Inflammatory macrophage treated with lipopolysaccharide for 4 hours (primary cell): ENCODE measurements at places on chromosomes 4 and X.

- DNase-seq, result no peak
These were observed 64.6 kb downstream of the DCLK2 start for GRCh38 chr4:150142831-150143230.

DNA sequence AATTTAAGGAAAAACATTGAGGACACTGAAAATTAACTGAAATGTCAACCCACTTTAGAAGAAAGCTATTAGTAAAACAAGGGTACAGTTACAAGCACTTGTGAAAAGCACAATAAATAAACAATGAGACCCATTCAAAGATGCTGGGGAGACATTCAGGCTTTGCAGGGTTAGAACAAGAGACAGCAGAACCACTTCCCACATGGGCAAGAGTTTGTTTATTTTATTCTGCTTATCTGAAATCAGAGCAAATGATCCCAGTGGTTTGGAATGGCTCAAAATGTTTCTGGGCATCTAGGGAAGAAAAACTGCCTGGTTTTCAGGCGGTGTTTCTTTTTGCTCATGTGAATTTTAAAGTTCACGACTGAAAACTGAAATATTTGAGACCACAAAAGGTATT lies 42.4 kb downstream of the PPP3CA start:
- no peak for DNase-seq

- no peak for DNase-seq
These were observed 355.2 kb downstream of the DCAF12L2 start for GRCh38 chrX:125810856-125811255.

DNA sequence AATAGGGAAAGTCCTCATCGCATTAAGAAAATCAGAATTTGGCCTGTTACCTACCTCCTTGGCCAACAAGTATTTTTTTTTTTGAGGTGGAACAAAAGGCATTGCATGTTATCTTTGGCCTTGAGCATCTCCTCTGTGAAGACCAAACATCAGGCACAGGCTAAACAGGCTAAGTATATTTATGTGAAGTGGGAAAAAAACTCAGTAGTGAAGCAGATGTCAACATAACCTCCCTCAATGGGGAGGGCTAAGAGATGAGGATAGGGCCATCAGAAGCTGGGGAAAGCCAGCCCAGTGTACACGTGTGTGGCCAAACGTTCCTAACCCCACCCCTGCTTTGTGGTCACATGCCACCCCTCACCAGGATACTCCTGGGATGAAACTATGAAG lies 102.5 kb downstream of the FNIP2 start:
- no peak for DNase-seq

DNA sequence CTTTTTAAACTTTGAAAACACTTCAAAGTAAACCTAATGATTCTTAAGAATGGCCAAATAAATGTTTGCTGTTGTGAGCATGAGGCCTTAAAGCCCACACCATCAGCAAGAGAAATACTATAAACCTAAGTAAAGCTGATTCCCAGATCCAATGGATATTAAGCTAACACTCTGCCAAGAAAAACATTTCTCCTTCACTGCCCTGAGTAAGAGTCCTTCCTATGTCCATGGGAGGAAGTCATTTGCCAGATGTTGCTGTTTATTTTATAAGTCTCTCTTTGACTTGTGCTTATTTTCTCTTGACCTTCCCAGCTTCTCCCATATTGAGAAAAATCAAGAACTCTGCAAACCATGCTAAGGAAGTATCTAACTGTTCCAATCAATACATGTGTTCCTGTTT lies 154.3 kb upstream of the EDNRA start:
- DNase-seq, result no peak

DNA sequence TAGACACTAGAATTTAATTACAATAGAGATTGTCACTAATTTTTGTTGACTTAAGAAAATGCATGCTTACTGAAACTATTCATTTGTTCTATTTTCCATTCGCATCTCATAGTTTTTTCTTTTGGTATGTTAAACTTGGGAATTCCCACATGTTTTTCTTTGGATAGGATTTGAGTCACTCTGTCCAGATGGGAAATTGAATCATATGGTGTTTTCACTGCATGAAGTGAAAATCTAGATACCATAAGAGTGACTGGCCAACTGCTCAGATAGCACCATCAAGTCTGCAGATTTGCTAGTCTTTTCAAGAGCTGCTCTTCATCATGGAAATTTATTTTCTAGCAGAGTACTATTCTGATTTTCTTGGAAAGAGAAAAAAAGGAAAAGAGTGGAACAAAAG lies 172.6 kb downstream of the FAM47B start:
- no peak for DNase-seq

DNA sequence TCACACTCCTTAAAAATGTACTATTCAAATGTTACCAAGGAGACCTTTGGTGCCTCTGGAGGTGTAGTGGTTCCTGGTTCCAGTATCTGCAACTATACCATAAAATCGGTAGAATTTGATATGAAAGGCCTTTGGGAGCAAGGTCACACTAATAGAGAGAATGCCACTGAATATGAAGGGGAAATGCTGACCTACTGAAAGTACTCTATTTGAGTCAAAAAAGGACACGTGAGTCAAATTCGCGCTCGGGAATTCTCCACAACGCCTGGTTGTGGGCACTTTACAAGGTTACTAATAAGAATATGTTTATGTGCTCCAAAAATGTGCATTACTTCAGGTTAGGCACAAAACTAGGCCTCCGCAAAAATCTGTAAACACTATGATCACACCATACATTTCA lies 39.5 kb upstream of the RELL1 start:
- DNase-seq, result no peak

GRCh38 chr4:98026362-98026761 lies 116.9 kb downstream of the STPG2 start:
- DNase-seq, result no peak

DNA sequence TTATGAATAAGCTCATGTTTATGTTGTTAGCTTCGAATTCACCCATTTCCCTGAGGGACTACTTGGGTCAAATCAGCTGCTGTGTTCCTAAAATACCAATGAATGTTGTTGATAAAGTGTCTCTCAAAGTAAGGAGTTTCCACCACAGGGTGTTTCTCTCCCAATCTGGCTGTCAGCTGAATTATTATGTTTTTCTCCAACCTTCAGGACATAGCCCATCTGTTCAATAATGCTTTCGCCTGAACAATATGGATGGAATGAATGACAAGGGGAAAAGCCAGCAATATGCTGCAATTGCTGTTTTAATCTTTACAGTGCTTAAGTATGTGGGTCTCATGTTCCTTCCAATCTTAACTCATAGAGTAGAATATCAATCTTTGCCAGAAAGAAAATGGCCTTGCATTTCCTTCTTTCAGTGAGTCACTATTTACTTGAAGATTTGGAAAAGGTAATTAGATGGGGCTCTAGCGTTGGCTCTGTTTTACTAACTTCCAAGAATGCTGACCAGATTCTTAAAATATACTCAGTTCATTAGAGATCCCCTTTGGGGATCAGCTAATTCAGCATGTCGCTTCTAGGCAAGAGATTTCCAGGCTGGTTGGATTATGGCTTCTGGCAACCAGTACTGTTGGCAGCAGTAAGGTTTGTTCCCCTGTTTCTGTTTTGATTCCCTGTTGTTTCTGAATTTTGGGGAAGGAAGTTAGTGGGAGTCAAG lies 410.5 kb downstream of the PPP3CA start:
- no peak for DNase-seq

- peak; percentile 33 for DNase-seq
These were observed 18.4 kb downstream of the SMS start for GRCh38 chrX:21958916-21959315.

DNA sequence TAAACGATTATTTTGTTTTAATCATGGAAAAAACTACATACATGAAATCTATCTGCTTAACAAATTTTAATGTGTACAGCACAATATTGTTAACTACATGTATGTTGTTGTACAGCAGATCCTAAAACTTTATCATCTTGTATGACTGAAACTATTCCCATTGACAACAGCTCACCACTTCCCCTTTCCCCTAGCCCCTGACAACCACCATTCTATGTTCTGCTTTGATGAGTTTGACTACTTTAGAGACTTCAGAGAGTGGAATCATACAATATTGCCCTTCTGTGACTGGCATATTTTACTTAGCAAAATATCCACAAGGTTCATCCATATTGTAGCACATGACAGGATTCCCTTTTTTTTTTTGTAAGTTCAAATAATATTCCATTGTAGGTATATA lies 185.9 kb downstream of the CFAP299 start:
- no peak for DNase-seq

DNA sequence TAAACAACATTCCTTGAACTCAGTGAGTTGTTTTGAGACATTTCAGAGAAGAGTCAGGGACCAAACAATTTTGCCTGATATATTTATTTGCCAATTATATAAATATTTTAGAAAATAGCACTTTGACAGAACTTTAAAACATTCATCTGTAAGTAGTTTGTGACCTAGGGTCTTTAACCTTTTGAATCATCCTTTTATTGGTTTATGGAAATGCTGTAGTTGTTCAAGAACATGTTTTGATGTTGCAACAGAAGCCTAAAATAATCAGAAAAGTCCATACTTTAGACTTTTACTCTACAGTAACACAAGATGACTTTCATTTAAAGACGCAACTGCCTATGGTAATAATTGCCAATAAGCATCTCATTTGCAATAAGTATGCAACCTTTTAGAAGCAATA lies 43.0 kb downstream of the CXCL1 start:
- no peak for DNase-seq

- no peak for DNase-seq
These were observed 15.2 kb downstream of the GATB start for GRCh38 chr4:151745481-151746231.

DNA sequence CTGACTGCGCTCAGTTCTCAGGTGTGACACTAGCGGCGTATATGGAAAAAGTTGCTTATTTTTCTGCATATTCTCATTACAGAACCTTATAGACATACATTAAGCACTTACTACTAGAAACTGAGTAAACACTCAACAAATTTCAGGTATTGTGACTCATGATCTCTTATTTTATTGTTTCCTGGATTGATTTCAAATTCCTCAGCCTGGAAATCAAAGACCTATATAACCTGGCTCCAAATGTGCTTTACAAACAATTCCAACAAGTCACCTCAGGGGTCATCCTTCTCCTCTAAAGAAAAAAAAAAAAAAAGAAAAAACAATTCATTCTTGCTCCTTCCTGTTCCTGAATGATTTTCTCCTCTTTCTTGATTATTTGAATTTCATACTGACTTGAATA lies 152.3 kb downstream of the ADAM29 start:
- DNase-seq, result no peak

- no peak for DNase-seq
These were observed 790 bp upstream of the HHIP start for GRCh38 chr4:144645102-144645630.

GRCh38 chr4:574346-575161 lies 1.5 kb downstream of the TMEM271 start:
- DNase-seq, result no peak

DNA sequence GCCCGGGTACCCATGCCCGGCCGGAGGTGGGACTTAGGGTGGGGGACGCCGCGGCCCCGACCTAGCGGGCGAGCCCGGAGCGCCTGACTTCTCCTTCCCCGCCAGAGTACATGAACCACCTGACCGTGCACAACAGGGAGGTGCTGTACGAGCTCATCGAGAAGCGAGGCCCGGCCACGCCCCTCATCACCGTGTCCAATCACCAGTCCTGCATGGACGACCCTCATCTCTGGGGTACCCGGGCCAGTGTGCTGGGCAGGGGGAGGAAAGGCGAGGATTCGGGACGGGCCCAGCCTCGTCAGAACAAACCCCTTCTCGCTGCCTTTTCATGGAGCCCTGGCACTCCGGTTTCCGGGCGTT lies 622 bp downstream of the TAFAZZIN start:
- DNase-seq, result peak; percentile 42

GRCh38 chr4:116668190-116668589 lies 417.2 kb downstream of the TRAM1L1 start:
- DNase-seq, result no peak

- DNase-seq, result peak; percentile 11
These were observed 389.7 kb upstream of the NR3C2 start for GRCh38 chr4:148831945-148832344.

GRCh38 chr4:13547485-13548041 lies 3.3 kb upstream of the NKX3-2 start:
- DNase-seq, result no peak

DNA sequence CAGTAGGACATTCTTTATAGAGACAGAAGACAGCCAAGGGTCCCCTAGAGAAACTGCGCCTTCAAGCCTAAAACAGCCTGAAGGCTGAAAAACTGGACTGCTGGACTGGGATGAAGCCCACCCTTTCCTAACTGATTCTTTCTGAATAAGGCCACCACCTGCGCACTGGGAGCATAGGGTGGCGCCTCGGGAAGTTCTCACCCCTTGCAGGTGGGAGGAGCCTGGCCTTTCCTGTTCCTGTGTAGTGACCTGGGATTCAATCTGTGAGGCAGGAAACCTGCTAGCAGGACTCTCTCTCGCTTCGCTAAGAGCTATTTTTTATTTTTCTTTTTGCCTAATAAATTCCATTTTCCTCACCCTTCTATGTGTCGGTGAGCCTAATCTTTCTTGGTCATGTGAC lies 61.8 kb upstream of the KLHL13 start:
- no peak for DNase-seq

DNA sequence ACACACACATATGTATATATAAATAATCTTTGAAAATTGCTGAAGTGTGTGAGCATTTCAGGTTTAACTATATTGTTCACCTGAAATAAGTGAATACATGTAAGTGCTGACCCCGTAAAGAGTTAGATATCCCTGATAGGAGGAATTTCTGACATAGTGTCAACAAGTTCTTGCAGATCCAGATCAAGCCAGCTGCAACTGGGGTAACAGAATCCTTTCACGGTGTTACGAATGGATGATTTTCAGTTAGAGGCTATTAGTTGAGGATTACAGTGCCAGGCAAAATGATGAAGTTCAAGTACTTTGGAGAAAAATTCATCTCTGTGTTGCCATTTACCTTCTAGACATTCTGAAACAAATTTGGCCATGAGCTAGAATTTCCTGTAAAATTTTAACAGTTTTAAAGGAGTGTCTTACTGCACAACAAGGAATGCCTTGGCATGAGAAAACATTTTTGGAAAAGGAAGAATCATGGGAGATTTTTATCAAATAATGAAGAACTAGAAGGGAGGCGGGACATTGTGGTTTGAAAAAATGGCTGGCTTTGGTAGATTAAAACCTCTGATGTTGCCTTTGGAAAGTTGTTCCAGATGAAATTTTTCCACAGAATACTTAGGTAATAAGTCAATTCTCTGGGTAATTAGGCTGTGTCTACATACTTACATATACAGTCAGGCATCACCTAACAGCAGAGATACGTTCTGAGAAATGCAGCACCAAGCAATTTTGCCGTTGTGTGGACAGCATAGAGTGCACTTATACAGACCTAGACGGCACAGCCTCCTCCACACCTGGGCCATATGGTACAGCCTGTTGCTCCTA lies 84.4 kb upstream of the FAT1 start:
- DNase-seq, result no peak

- peak; percentile 15 for DNase-seq
These were observed 21.6 kb downstream of the TSPAN6 start for GRCh38 chrX:100615005-100615404.

DNA sequence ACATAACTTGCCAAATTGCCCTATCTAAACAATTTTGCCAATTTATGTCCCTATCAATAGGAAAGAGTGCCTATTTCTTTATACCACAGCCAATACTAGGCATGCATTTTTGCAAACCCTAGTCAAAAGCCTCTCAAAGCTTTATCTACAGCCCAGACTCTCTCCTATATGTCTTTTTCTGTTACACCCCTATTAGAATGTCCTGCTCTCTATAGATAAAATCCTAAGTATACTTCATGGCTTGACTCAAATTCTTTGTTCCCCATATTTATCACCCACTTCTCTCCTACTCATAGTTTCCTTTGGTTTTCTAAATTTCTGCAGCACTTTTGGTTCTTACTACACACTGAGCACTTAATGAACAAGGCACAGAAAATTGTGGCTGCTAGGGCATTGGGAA lies 38.0 kb downstream of the NUP62CL start:
- peak; percentile 4 for DNase-seq

- no peak for DNase-seq
These were observed 1159.7 kb upstream of the PCDH7 start for GRCh38 chr4:29560452-29560851.
